ENCODE measurements at places on chromosomes 4 and X.
A peak's percentile ranks its signal among the peaks of the same experiment; 100 is the strongest.

DNA sequence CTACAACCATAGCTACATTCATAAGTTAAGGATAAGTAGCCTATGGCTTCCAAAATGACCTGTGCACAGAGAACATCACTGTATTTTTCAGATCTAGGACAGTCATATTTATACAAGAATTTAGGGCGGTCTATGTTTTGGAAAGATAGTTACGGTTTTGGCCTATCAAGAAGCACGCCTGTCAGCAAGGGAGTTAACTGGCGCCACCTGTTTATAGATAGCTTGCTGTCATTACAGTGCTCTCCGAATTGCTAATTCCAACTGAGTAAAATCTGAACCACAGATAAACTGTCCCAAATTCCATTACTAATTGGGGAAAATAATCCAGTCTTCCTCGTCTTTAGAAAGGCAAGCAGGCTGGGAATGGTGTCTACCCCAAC lies 646 bp downstream of the ABCB7 start:
- no peak for DNase-seq

DNA sequence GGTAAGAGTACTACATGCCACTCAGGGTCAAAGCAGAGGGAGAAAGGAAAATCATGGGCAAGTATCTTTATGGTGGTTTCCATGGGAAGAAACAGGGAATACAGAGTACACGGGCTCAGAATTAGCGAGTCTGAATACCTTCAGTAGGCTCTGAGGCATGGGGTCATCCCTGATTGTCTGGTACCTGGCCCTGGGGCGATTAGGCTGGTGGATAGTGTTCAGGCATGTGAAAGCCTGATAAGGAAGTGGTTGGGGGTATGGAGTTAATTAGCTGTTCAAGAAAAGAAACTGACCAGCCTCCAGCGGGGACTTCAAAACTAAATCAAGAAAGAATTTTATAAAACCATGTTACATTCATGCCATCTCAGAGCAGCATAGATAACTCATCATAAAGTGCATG lies 518.8 kb downstream of the RAB28 start:
- no peak for DNase-seq

- DNase-seq = peak; percentile 42
Measured at GRCh38 chr4:2438822-2439718, 20.3 kb downstream of the CFAP99 start.

GRCh38 chrX:13074297-13075262 lies 30.2 kb upstream of the FAM9C start:
- DNase-seq = no peak

DNA sequence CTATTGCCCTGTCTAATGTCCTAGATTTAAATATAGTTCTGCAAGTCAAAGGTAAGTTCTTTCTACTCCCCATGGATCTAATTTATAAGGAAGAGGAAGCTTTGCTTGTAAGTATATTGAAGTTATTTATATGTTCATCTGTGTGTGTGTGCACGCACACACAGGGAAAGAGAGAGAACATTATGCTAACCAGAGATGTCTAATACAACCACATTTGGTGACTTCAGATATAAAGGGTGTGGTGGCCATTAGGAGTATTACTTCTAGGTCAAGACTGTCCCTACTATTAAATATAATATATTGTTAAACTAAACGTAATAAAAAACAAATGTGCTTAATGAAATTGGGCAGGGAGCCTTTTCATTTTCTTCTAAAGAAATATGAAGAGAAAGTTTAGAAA lies 4.1 kb downstream of the DCK start:
- DNase-seq = no peak

- DNase-seq = no peak
Measured at GRCh38 chrX:142233400-142233799, 28.3 kb upstream of the MAGEC2 start.

- DNase-seq = no peak
Measured at GRCh38 chr4:92263575-92263974, 40.2 kb upstream of the GRID2 start.

- peak; percentile 48 for DNase-seq
Measured at GRCh38 chr4:83282049-83282535, 2.5 kb downstream of the COQ2 start.

Measured in midbrain (tissue), 1 donor.